Osteocyte (in vitro differentiated cells): ENCODE measurements at places on chromosomes 7 and 10. TPM values are rescaled to one million over a fixed set of nuclear protein-coding genes. Genes with fewer than 3 reads are reported as not detected.

DNA sequence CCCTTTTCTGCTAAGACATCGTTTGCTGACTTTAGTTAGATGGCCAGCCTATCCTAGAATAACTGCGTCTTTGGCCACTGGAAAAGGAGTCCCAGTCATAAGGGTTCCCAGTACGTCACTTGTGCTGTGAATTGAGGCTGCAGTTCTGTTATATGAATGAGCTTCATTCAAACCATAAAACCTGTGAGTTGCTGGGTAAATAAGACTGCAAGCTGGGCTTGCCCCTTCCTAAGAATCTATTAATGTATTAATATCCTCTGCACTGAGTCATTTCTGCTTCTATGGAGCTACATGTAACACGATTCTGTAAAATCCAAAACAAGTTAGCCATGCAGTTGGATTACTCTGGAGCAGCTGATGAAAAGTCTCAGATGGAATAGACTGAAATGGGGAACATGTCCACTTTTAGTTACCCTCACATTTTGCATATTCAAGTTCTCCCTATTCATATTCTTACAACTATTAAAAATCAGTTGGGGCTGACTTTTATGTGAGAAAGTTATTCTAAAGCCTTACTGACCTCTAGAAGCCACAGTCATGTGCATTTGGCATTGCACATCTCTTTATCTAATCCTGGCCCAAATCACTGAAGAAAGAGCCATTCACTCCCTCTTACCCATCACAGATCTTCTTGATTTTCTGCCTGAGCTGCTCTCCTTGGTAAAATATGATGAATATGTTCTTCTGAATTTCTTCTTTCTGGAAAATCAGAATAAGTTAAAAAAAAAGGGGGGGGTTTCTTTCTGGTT is 41.8 kb upstream of the TMEM213 start:
- DNase-seq: no peak
- H3K27me3 ChIP-seq: no peaks in the 10 kb centered on the region
- no peak overlapping the region for H3K27ac ChIP-seq
- no peaks in the 10 kb centered on the region for H3K36me3 ChIP-seq

GRCh38 chr10:78382772-78383171 is 349.1 kb downstream of the RPS24 start:
- H3K4me3 ChIP-seq: no peak overlapping the region
- no peak for DNase-seq
- peaks cover 58% of the 10 kb centered on the region for H3K27me3 ChIP-seq
- peaks cover 9% of the 10 kb centered on the region for H3K4me1 ChIP-seq
- no peaks in the 10 kb centered on the region for H3K36me3 ChIP-seq
- no peak overlapping the region for H3K27ac ChIP-seq

GRCh38 chr10:4353059-4353655 is 472.9 kb upstream of the AKR1E2 start:
- peak overlapping the region; percentile 28 for H3K27ac ChIP-seq
- no peaks in the 10 kb centered on the region for H3K27me3 ChIP-seq
- peaks cover 42% of the 10 kb centered on the region for H3K4me1 ChIP-seq
- no peak overlapping the region for H3K4me3 ChIP-seq
- DNase-seq: no peak
- H3K36me3 ChIP-seq: no peaks in the 10 kb centered on the region

C10orf62 gene
- not detected in 2 replicates for total RNA-seq

CNPY1 gene
- total RNA-seq: not detected in 2 replicates

SORCS3 gene
- total RNA-seq: not detected in 2 replicates

- no peak overlapping the region for H3K4me3 ChIP-seq
- H3K27ac ChIP-seq: no peak overlapping the region
- H3K27me3 ChIP-seq: no peaks in the 10 kb centered on the region
- H3K36me3 ChIP-seq: no peaks in the 10 kb centered on the region
- no peak for DNase-seq
- no peaks in the 10 kb centered on the region for H3K4me1 ChIP-seq
Observed at GRCh38 chr10:5833814-5834213, 20.6 kb upstream of the GDI2 start.

NPFFR1 gene
- not detected in 2 replicates for total RNA-seq

LIPK gene
- total RNA-seq: not detected in 2 replicates

LRRC18 gene
- not detected in 2 replicates for total RNA-seq

OLAH gene
- total RNA-seq: 0.59 TPM in 1 of 2 replicates, not detected in the other

SLC29A4 gene
- 7.9 and 9.7 TPM in 2 replicates for total RNA-seq

- no peaks in the 10 kb centered on the region for H3K27me3 ChIP-seq
- DNase-seq: no peak
- no peaks in the 10 kb centered on the region for H3K4me1 ChIP-seq
- H3K27ac ChIP-seq: no peak overlapping the region
Observed at GRCh38 chr10:5760515-5760914, 52.7 kb downstream of the GDI2 start.

DDC gene
- total RNA-seq: not detected in 2 replicates

PIK3AP1 gene
- 0.19 and 0.39 TPM in 2 replicates for total RNA-seq

LEP gene
- not detected in 2 replicates for total RNA-seq

DNA sequence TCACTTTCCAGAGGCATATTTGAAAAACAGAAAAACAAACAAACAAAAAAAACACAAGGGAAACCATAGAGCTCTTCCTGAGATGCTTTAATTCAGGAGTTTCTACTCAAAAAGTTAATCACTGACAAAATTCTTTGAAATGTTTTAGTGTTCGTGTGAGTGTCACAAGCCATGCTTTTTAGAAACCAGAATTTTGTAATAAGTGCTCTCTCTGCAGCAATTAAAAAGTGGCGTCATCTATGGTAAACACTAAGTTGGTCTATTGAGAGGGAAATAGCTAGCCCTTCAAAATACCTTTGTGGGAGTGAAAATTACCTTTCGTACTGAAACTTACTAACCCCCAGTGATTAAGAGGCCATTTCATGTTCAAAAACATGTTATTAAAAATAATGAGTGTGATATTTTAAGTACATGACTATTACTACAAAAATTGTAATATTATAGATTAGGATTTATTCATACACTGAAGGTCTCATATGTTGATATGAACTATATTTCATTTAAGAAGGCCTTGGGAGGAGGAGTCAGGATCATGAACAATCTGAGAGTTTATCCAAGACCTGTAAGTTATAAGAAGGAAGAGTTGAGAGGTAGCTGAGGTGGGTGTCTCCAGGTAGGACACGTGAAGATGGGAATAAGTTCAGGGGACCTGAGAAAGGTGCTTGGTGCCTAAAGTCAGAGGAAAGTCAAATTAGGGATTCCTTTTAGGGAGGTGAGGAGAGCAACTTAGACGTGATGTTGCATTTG is 94.6 kb downstream of the PPP1R9A start:
- no peak for DNase-seq
- no peak overlapping the region for H3K4me3 ChIP-seq
- H3K36me3 ChIP-seq: no peaks in the 10 kb centered on the region
- H3K4me1 ChIP-seq: no peaks in the 10 kb centered on the region
- no peaks in the 10 kb centered on the region for H3K27me3 ChIP-seq

RASA4 gene
- total RNA-seq: 26.1 and 27.0 TPM in 2 replicates

- H3K27ac ChIP-seq: no peak overlapping the region
- no peaks in the 10 kb centered on the region for H3K36me3 ChIP-seq
- no peak overlapping the region for H3K4me3 ChIP-seq
- DNase-seq: no peak
- peaks cover 15% of the 10 kb centered on the region for H3K4me1 ChIP-seq
Observed at GRCh38 chr7:16836481-16836880, 31.7 kb upstream of the AGR2 start.

- no peaks in the 10 kb centered on the region for H3K4me1 ChIP-seq
- no peak overlapping the region for H3K27ac ChIP-seq
- DNase-seq: no peak
- no peaks in the 10 kb centered on the region for H3K27me3 ChIP-seq
- H3K4me3 ChIP-seq: no peak overlapping the region
Observed at GRCh38 chr7:36925207-36925606, 200.9 kb upstream of the AOAH start.

DNA sequence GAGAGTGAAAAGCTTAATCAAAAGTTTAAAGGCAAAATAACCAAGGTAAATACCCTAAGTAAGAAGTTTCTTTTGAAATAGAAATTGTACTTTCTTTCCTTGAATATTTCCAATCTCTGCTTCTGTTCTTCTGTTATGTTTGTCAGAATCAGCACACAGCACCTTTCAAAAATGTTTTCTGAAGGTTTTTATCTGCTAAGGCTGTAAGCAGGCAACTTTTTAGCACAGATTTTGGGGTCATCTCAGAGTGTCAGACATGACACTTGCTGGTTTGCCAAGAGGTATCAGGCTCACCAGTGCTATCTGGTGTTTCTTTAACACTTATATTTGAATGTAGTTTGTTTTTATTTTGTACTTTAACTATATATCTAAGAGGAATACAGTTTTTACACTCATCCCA is 94.2 kb downstream of the CDK6 start:
- H3K27me3 ChIP-seq: no peaks in the 10 kb centered on the region
- no peak overlapping the region for H3K4me3 ChIP-seq
- H3K36me3 ChIP-seq: peaks cover 10% of the 10 kb centered on the region
- peaks cover 58% of the 10 kb centered on the region for H3K4me1 ChIP-seq

GRCh38 chr10:115772606-115773005 is 500.4 kb downstream of the GFRA1 start:
- no peak for DNase-seq
- peak overlapping the region; percentile 4 for H3K27ac ChIP-seq
- H3K27me3 ChIP-seq: no peaks in the 10 kb centered on the region
- H3K4me3 ChIP-seq: no peak overlapping the region
- H3K36me3 ChIP-seq: no peaks in the 10 kb centered on the region
- peaks cover 22% of the 10 kb centered on the region for H3K4me1 ChIP-seq

GRCh38 chr7:46368871-46369270 is 447.8 kb upstream of the IGFBP3 start:
- H3K27me3 ChIP-seq: no peaks in the 10 kb centered on the region
- no peak overlapping the region for H3K4me3 ChIP-seq
- peaks cover 3% of the 10 kb centered on the region for H3K36me3 ChIP-seq
- H3K27ac ChIP-seq: peak overlapping the region; percentile 38
- no peak for DNase-seq
- H3K4me1 ChIP-seq: peaks cover 25% of the 10 kb centered on the region

DNA sequence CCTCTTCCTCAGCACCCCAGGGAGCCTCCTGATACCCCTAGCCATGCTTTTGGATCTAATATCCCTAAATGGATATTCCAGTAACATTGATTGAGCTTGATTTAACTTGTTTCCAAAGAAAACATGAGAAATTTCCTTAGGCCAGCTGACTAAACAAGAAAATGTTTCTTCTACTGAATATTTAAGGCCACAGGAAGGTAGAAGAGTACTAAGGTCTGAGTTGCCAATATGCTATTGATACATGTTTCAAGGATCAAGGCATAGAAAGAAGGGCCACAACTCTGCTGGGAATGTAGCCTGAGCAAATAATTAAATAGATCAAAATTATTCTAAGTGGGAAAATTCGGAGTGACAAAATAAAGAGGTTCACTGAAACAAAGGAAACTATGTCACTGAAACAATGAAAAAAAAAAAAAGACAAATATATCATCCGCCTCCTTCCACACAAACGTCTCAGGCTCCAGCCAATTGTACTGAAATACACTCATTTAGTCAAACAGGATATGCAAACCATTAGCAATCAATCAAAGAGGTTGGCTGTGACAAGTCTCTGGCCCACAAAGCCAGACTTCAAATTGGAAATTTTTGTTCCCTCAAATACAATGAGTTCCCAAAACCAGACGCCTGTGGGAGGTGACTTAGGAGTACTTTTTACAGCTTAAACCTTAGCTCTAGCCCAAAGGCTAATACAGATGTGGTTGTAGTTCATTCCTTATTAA is 396.2 kb downstream of the HTR7 start:
- H3K4me1 ChIP-seq: peaks cover 12% of the 10 kb centered on the region
- no peaks in the 10 kb centered on the region for H3K36me3 ChIP-seq
- peak overlapping the region; percentile 23 for H3K27ac ChIP-seq
